Left lung (tissue), 14 donors: ENCODE measurements at places on chromosomes 5 and 9. TPM values are rescaled to one million over a fixed set of nuclear protein-coding genes. Genes with fewer than 3 reads are reported as not detected.
A peak's percentile ranks its signal among the peaks of the same experiment; 100 is the strongest.

GRCh38 chr5:14341571-14342230, 198.6 kb downstream of the TRIO start:
- no peak for DNase-seq
- peak overlapping the region; percentile 45 for H3K27ac ChIP-seq
- H3K4me1 ChIP-seq: peaks cover 8% of the 10 kb centered on the region
- no peaks in the 10 kb centered on the region for H3K36me3 ChIP-seq
- H3K27me3 ChIP-seq: no peaks in the 10 kb centered on the region

GRCh38 chr5:169545762-169546161, 37.8 kb upstream of the SPDL1 start:
- no peak overlapping the region for H3K27ac ChIP-seq
- DNase-seq: no peak
- peaks cover 4% of the 10 kb centered on the region for H3K4me1 ChIP-seq
- no peak overlapping the region for H3K4me3 ChIP-seq
- no peaks in the 10 kb centered on the region for H3K36me3 ChIP-seq

- H3K4me1 ChIP-seq: peaks cover 8% of the 10 kb centered on the region
- H3K36me3 ChIP-seq: peaks cover 6% of the 10 kb centered on the region
- H3K27me3 ChIP-seq: no peaks in the 10 kb centered on the region
- no peak overlapping the region for H3K27ac ChIP-seq
- no peak overlapping the region for H3K4me3 ChIP-seq
- no peak for DNase-seq
Measured at GRCh38 chr9:83242066-83242465, 179.1 kb upstream of the RASEF start.

SLC6A18 gene
- total RNA-seq: not detected
